Stimulated activated CD8-positive, alpha-beta memory T cell treated with anti-CD3 and anti-CD28 coated beads, Interleukin-12 subunit alpha, Interleukin-12 subunit beta, amount 100 ng/mL, for 1 hour (primary cell): ENCODE measurements at places on chromosomes 7 and 10.

DNA sequence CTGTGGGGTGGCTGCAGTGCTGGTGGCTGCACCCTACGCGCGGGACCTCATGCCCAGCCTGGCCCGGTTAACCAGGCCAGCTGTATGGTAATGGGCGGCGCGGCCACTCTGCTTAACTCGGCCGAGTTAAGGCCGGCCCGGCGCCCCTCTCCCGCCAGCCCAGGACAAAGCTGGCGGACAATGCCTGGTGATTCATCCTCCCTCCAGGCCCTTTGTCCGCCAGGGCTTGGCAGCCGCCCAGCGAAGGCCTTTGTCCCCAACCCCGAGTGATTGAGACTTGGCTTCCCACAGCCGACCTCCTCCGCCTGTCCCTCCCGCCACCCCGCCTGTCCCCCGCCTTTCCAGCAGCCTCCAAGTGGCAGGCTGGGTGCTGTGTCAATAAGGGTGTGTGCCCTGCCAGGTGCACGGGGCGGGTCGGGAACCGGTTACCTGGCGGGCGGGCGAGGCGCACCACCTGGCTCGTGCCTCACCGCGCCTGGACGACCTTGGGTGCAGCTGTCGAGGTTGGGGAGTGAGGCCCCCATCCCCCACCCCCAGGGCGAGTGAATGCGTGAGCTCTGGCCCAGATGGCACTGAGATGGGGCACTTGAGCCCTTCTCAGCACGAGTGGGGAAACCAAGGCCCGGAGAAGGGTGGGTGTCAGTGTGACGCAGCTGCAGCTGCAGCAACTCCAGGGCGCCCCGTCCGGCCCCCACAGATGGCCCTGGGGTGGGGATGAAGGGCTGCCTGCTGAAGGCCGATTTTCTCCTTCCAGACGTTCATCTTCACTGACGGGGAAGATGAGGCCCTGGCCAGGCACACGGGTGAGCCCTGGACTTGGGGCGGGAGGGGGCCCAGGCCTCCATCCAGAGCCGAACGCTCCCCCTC is 4.6 kb downstream of the LFNG start:
- DNase-seq, result no peak

- DNase-seq, result no peak
Observed at GRCh38 chr7:49481075-49481474, 292.4 kb upstream of the VWC2 start.

GRCh38 chr10:72080042-72080975 is 8.0 kb downstream of the SPOCK2 start:
- DNase-seq, result no peak

DNA sequence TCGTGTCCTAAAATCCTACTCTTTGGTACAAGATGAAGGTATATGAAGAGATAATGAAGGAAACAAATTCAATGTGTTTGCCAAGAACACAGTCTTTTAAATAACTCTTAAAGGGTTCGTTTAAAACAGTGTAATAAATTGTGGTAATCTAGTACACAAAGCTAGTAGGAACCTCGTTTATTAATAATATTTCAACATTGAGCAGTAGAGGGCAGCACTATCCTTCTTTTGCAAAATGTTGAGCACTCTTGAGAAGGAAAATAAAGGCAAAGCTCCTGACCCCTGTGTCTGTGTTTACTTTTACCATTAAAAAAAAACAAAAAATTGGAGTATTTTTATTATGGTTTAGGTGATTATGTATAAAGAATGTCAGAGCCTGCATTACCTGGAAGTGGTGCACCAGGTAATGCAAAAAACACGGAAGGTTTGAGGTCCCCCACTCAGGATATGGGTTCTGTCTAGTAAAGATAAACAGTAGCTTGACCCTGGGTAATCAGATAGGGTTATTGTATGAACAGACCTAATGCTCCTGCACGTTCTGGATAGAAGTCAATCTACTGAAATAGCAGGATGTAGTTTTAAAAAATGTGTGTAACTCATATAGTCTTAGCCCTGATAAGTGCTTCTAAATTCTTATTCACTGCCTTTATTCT is 5.7 kb upstream of the GOT1 start:
- DNase-seq, result no peak

- no peak for DNase-seq
Observed at GRCh38 chr7:70104243-70104642, 506.0 kb downstream of the AUTS2 start.
